NCI-H510A treated with DMSO at 0.1 percent for 48 hours (cell line): ENCODE measurements at places on chromosomes 6 and 20.

DNA sequence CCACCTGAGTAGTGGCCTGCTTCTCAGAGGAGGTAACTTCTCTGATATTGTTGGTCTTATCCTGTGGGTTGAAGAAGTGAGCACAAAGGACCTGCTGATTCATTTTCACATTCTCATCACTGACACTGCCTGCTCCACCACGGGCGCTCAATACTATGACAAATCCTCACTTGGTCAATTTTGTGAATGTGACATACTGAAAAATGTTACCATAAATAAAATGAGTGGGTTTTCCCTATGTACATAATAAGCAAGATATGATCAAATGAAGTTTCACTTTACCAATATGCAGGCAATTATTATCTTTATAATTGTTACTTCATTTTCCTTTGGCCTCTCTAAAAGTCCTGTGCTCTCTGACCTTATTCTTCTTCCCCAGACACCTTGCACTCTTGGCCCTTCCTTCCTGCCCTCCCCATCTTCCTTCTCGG lies 71.5 kb upstream of the RIPOR2 start:
- no peak for DNase-seq

- no peak for DNase-seq
Measured at GRCh38 chr6:166772518-166772917, 145.5 kb upstream of the RPS6KA2 start.

- no peak for DNase-seq
Measured at GRCh38 chr20:50290808-50291207, 100.2 kb downstream of the CEBPB start.

- DNase-seq = no peak
Measured at GRCh38 chr20:24724982-24725533, 224.0 kb upstream of the CST7 start.

DNA sequence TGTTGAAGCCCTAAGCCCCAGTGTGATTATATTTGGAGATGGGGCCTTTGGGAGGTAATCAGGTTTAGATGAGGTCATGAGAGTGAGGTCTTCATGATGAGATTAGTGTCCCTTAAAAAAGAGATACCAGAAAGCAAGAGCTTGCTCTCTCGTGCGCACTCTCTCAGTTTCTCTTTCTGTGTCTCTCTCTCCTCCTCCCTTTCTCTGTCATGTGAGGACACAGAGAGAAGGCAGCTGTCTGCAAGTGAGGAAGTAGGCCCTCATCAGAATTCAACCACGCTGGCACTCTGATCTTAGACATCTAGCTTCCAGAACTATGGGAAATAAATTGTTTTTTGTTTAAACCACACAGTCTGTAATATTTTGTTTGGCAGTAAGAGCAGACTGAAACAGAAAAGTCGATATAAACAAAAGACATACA lies 180.5 kb downstream of the IBTK start:
- DNase-seq = no peak
